ENCODE measurements at places on chromosomes 11 and 22.
A peak's percentile ranks its signal among the peaks of the same experiment; 100 is the strongest.

- no peak for DNase-seq
Measured at GRCh38 chr11:101477926-101478325, 105.9 kb downstream of the TRPC6 start.

GRCh38 chr11:22084056-22084455 is 108.8 kb upstream of the ANO5 start:
- no peak for DNase-seq

- no peak for DNase-seq
Measured at GRCh38 chr11:89421718-89422117, 69.5 kb downstream of the NOX4 start.

- no peak for DNase-seq
Measured at GRCh38 chr22:26168330-26168851, 871 bp upstream of the SEZ6L start.

DNA sequence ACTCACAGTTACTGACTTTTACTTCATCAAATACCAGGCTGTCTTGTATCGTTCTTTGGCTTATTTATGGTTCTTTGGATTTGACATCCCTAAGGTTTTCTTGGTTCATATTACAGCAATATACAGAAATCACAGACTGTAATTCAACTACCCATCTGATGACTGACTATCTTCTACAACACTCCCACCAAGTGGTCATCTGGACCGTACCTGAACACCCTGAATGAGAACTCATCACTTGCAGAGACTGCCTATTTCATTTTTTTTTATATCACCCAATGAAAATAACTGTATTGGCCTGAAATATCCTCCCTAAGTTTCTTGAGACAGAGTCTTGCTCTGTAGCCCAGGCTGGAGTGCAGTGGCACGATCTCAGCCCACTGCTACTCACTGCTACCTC is 9.5 kb upstream of the UPB1 start:
- no peak for DNase-seq

DNA sequence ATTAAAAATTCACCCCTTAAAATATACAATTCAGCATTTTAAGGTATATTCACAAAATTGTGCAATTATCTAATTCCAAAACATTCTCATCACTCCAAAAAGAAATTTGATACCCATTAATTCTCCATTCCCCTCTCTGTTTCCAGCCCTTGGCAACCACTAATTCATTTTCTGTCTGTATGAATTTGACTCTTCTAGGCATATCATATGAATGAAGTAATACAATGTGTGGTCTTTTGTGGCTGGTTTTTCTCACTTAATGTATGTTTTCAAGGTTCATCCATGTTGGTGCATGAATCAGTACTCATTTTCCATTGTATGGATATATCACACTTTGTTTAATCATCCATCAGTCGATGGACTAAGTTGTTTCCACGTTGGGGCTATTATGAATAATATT is 29.0 kb upstream of the ACCSL start:
- no peak for DNase-seq

DNA sequence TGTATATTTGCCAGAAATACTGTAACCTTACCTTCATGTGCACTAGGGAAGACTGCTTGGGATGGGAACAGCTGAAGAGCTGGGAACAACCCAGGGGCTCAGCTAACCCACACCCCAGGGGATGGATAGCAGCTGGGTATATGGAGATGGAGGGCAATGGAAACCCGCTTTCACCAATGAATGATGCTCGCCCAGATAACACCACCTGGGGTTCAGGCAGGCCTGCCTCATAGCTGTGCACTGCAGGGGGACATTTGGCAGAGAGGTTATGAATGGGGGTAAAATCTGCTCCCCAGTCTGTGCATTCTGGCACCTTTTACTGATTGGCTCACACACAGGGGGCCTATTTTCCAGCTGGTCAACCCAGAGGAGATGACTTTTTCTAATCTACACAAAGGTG is 170.7 kb downstream of the CHST1 start:
- DNase-seq: no peak

DNA sequence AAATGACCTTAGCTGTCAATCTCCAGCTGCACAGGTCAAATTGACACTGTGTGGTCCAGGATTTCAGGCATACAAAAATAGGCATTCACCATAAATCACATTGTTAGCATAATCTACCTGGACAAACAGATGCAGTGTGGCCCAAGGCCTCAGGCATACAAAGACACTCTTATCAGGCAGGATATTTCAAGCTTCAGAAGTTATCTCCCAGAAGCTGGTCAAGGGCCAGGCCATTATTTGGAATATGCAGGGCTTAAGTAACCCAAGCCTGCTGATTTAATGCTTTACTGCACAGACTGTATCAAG is 25.5 kb upstream of the HORMAD2 start:
- no peak for DNase-seq

DNA sequence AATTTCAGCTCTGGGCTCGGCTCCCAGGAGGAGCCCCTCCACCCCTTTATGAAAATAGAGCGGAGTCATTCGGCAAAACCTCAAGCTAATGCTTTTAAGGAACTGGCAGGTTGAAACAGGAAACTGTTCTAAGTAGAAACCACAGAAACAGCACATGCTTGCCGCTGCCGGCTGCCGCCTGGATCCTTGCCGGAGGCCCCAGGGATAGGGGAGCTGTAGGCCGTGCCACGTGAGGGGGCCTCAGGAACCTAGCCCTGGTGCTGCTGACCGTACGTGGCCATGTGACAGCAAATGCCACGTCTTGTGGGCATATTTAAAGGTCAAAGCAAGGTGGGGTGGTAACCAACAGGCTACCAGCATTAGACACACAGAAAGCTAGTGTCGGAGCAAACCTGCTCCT is 77.9 kb upstream of the TIMP3 start:
- DNase-seq: peak; percentile 25

- no peak for DNase-seq
Measured at GRCh38 chr11:13332124-13332523, 54.5 kb downstream of the BMAL1 start.

- DNase-seq: no peak
Measured at GRCh38 chr11:72586321-72587090, 87.7 kb downstream of the PDE2A start.

DNA sequence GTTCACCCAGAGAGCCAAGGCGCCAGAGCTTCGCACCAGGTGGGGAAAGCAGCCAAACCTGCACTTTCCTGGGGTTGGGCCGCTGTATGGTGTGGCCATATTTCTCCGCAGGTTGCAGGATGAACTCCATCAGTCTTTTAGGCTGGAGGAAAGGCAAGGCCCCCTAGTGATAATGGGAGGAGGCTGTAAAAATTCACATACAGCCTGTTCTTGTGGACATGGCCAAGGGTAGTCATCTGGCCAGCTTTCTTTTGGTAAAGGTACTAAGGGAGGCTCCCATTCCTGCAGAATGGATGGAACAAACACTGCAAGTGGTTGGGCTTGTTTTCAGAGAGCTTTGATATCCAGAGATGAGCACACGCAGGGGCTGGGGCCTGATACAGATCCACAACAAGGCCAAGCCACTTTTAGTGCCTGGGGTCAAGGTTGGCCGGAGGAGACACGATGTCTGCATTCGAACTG is 29.6 kb downstream of the C22orf31 start:
- no peak for DNase-seq

- no peak for DNase-seq
Measured at GRCh38 chr11:47406896-47407745, 1.3 kb upstream of the SLC39A13 start.

DNA sequence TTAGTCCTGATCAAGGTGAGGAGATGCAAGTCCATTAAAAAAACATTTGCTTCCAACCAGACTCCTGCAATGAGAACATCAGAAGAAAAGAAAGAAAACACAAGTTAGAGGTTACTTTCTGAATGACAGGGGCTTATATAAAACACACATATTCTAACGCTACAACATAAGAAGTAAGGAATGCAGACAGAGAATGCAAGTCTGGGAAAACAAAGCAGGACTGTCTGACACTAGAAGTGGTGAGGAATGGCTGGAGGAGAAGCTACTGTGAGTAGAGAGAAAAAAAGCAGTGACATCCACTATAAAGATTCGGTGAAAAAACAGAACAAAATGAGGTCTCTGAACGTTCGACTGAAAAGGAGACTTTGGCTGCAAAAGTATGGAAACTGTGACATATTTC is 12.3 kb downstream of the TMEM216 start:
- DNase-seq: no peak

GRCh38 chr11:111237926-111238325 is 7.6 kb upstream of the POU2AF2 start:
- no peak for DNase-seq

- no peak for DNase-seq
Measured at GRCh38 chr11:58567889-58568512, 7.7 kb downstream of the LPXN start.

GRCh38 chr22:35684270-35684700 is 33.4 kb upstream of the APOL5 start:
- no peak for DNase-seq

GRCh38 chr11:96037405-96037949 is 113.6 kb upstream of the MTMR2 start:
- no peak for DNase-seq

GRCh38 chr11:10379871-10380568 is 75.0 kb upstream of the AMPD3 start:
- DNase-seq: no peak

DNA sequence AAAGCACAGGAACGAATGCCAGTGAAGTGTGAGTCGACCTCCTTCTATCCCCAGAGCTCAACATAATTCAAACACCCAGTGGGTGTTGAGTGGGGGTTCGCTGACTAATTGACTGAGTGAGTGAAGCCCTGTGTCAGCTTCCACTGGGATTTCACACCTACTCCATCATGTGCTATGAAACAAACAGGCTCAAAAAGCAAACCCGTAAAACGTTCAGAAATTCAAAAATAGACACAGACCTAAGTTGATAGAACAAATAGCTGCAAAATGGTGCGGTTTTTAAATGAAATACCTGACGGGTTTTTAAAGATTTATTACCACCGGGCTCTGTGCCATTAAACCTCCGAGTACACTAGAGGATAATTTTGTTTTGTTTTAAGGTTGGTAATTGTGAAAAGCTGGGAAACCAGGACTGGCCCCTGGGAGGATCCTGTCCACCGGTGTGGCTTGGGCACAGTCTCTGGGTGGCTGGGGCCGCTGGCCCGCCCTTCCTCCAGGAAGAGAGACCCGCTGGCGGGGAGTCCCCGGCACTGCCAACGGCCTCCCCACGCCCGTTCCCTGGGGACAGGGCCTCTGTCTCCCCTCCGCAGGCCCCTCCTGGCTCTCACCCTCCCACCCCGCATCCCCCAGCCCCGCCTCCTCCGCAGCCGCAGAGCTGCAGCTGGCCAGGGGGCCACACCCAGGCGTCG is 13.6 kb downstream of the KCNJ5 start:
- DNase-seq: no peak

DNA sequence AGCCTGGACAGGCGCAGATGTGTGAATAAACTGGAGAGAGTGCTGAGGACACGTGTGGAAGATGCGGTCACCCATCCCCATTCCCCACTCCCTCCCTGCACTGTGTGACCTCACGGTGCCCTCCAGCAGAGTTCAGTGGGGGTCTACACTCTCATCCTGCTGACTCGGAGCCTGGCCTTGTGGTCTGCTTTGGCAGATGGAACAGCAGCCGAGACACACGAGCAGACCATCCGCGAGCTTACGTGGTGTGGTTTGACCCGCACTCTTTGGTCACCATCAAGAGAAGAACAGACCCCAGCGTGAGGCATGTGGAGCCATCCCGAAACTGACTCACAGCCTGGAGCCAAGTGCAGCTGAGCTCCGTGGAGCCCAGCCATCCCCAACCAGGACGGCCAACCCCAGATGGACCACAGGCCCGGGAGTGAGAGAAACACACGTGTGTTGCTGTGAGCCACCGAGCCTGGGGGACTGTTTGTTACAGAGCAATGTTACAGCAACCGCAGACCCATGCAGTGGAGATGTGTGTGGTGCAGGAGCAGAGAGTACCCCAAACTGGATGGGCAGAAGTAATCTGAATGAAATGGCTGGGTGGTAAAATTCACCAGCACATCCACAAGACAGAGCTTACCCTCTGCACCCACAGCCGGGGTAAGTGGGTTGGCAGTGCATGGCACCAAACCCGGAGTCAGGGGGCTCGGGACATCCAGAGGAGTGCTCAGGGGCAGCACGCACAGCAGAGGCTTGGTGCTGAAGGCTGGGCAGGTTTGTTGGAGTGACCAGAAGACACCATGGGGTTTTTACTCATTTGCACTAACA is 90.7 kb downstream of the RTL6 start:
- DNase-seq: no peak

GRCh38 chr11:118295815-118296454 is 8.6 kb upstream of the CD3E start:
- no peak for DNase-seq

- no peak for DNase-seq
Measured at GRCh38 chr11:36057379-36058042, 113.6 kb downstream of the LDLRAD3 start.
